ENCODE measurements at places on chromosomes 5 and 9.

DNA sequence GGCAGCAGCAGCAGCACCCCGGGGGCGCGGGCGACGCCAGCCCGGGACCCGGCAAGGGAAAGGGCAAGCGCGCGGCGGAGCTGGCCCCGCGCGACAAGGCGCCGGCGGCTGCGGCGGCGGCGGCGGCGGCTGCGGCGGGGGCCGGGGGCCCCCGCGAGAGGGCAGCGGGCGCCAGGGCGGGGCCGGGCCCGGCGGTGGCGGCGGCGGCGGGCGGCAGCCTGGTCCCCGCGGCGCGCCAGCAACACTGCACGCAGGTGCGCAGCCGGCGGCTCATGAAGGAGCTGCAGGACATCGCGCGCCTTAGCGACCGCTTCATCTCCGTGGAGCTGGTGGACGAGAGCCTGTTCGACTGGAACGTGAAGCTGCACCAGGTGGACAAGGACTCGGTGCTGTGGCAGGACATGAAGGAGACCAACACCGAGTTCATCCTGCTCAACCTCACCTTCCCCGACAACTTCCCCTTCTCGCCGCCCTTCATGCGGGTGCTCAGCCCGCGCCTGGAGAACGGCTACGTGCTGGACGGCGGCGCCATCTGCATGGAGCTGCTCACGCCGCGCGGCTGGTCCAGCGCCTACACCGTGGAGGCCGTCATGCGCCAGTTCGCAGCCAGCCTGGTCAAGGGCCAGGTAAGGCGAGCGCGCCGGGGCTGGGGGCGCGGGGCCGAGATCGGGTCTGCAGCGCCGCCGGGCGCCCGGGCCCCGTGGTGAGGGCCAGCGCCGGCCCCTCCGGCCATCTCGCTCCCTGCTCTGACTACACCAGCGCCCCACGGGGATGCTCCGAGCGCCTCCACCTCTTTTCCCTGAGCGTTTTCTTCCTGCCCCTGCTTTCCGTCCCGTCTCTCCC is at the start of gene UBE2QL1:
UBE2QL1 (plus strand) TSS at position 238 of the 843 bp plus-strand sequence; CDS start at position 273, 35 bp downstream.
- no peak for DNase-seq

- peak; percentile 16 for DNase-seq
Measured at GRCh38 chr5:1666812-1667588, 132.6 kb downstream of the MRPL36 start.

DNA sequence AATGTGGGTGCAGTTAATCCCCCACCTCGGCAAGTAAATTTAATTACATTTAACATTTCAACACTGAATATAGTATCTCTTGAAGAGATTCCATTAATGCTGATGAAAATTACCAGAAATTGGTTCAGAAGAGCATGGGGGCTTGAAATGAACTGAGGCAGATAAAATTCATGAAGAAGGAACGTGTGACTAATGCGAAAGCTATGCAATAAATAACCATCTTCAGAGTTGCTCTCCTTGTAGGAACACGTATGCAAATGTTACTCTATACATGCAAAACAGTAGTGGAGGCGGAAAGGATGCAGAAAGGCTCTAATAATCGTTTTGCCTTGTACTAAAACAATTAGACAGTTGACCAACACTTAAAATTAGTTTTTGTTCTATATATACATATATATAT is 320.2 kb downstream of the CTNND2 start:
- DNase-seq, result no peak

DNA sequence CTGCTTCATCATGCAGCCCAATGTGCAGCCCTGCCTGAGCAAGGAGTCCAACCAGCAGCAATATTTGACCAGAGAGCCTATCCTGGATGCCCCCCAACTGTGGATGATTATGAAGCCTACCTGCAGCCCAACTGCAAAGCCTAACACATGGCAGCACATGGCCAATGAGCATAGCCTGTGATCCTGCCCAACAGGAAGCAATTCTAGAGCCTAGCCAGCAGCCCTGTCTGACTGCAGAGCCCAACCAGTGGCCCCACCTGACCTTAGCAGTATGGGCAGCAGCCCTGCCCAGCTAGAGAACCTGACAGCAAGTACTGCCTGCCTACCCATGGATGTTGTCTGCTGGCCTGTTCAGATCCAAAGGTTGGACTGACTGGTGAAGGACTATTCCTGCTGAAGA is 97.3 kb upstream of the SH3GL2 start:
- no peak for DNase-seq

Measured in NCI-H1092 (cell line).